ENCODE measurements at places on chromosomes 5 and 9.

GRCh38 chr9:87593359-87593980 lies 95.8 kb downstream of the DAPK1 start:
- no peak for DNase-seq

DNA sequence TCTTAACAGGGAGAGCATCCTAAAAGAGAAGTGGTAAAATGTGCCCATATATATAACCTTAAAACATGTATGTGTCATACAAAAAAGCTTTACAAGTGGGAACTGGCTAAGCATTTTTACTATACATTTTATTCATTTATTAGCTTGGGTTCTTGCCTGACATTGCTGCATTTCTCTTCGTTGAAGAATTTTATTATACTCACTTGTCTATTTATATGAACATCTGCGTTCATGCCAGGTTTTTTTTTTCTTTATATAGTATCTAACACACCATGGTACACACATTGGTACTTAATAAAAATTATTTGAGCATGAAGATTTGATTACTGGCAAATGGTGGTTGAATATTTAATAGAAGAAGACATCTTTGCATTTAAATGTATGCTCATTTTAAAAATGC lies 492.3 kb downstream of the SPATA31D1 start:
- DNase-seq = no peak

DNA sequence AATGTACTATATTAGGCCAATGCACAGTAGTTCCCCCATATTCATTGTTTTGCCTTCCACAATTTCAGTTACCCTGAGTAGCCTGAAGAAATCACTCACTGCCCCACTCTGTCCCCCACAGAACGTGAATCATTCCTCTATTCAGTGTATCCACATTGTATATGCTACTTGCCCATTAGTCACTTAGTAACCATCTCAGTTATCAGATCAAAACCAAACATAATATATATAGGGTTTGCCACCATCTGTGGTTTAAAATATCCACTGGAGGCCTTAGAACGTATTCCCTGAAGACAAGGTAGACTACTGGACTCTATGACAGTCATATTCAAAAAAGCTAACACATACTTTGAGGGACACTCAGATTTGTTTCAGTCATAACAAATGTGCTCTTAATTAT lies 465.7 kb upstream of the RGMB start:
- DNase-seq = no peak

DNA sequence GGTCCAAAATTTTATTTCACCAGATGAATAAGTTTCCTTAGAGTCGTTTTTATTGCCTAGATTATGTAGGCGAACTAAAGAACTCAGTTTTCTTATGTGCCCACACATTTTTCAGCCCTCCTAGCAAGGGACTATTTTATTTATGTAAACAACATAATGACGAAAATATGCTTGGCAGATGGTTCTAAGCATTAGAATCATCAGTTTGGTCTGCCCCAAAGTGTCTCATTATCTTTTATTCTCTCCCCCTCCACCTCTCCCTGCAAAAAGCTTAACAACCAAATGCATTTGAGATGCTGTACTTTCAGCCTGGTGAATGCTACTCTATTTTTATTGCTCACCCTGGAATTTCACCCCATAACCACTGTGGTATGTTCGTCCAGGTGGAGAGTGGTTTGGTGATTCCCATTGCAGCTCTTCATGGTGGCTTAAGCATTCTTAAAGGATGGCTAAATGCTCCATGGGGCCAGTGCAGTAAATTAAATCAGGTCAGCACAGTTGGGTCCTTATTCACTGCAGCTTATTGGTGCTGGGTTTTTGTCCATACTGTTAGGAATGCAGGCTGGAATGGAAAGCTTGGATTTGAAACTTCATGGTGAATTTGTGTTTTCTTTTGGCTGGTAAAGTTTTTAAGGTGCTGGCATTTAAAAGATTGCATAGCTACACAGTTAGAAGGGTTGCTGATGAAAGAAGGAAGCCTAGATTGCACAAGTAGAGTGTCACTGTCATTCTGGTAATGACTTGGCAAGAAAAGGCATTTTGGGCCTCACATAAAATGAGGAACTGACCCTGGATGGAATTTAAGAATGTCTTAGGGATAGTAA lies 39.2 kb downstream of the TLE4 start:
- peak; percentile 82 for DNase-seq
